ENCODE measurements at places on chromosomes 3 and 15.

DNA sequence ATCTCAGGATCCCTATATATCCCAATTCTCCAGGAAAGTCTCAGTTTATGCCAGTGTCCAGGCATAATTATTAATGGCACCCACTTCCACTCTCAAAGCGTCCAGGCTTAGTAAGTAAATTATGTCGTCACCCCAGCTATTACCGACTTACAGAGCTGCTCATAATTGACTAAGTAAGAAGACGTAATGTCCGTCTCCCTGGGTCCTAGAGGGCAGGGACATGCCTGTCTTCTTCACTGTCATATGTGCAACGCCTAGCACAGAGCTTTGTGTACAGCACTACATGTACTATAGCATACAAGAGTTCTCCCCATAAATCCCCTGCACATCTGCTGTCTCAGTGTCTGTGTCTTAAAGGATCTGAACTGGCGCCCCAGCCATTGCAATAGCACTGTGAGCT is 23.9 kb upstream of the HRH1 start:
- DNase-seq = no peak

- no peak for DNase-seq
Measured at GRCh38 chr3:178109691-178110090, 426.5 kb upstream of the KCNMB2 start.

GRCh38 chr3:27311400-27311799 is 57.8 kb downstream of the NEK10 start:
- peak; percentile 89 for DNase-seq

GRCh38 chr3:57582474-57583168 is 14.5 kb downstream of the ARF4 start:
- no peak for DNase-seq

- DNase-seq = no peak
Measured at GRCh38 chr15:25501828-25502446, 63.1 kb upstream of the UBE3A start.

DNA sequence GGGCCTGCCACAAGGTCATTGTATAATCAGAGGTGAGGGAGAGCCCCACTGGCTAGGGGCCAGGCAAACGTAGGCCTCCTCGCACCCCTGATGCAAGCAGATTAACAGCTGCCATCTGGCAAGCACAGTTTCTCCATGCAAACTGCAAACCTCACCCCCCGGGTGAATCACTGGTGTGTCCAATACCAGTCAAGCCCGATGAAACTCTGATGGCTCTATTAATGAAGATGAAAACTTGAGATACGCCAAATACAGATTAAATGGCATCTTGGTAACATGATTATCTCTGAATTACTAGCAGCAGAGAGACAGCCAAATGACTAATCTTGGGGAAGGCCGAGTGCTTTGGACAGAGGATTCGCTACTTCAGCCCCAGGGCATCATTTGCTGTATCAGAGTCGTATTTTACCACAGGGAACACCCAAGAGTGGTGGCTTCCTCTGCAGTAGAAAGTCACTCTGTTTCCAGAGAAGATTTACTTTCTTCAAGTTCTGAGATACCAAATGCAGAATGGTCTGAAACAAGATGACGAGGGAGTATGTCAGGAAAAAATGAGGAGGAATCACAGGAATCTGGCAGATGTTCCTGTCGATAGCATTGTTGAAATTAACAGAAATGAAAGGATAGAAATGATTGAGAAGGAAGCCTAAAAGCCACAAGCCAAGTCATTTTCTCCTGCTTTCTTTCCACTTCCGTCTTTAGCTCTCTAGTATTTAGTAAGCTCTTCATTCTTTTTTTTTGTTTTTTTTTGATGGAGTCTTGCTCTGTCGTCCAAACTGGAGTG is 96.2 kb upstream of the NR2F2 start:
- DNase-seq = peak; percentile 64
